ENCODE measurements at places on chromosomes 4 and X.

- DNase-seq = peak; percentile 92
Observed at GRCh38 chr4:137961051-137961438, 281.1 kb downstream of the SLC7A11 start.

DNA sequence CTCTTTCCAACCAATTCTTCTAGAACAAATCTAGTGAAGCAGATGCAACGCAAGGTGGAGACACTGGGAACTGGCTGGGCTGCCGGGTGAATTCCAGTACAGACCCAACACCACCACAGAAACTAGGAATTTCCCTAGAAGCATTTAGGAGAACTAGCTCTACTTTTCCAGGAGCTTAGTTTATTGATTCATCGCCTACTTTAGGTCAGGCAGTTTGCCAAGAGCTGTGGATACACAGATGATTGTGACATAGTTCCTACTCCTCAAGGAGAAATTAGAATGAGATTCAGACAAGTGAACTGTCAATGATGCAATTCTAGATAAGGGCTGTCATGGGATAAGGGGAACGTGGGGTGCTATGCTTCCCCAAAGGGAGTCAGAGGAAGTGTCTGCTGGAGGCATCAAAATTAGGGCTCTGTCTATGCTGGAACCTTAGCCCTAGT lies 350.0 kb downstream of the CAMK2D start:
- peak; percentile 83 for DNase-seq

- DNase-seq = no peak
Observed at GRCh38 chr4:54727346-54727745, 69.6 kb downstream of the KIT start.

DNA sequence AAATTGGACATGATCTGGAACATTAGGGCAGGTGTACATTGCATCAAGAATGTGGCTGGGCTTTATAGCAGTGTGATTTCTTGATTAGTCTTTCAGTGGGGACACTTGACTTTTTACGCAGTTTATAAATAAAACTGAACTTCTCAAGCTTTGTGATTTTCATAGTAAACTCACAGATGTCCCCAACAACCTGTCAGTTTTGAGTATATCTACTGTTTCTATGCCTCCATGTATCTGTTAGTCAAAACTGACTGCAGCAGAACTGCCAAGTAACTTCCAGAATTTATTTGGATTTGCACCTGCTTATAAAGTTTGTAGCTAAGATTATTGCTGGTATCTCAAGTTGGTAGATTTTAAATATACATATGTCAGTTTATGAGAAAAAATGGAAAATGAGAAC lies 20.0 kb downstream of the PTTG2 start:
- no peak for DNase-seq

DNA sequence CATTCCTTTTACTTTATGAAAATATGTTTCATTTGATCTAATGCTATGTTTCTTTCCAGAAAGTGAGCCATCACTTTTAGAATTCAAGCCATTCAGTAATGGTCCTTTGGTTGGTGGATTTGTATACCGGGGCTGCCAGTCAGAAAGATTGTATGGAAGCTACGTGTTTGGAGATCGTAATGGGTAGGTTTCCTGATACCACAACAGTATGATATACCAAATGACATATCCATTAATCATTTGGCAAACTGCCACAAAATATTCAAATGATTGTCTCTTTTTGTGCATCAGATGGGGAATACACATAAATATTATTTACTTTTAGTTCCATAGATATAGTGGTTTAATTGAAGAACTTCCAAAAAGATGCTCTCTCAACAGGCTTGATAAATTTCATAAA lies 68.2 kb downstream of the HHIP start:
- DNase-seq = no peak

GRCh38 chr4:82721819-82722423 lies 76.7 kb downstream of the SCD5 start:
- DNase-seq = peak; percentile 35

GRCh38 chrX:123424546-123424945 lies 240.5 kb downstream of the GRIA3 start:
- DNase-seq = peak; percentile 66

DNA sequence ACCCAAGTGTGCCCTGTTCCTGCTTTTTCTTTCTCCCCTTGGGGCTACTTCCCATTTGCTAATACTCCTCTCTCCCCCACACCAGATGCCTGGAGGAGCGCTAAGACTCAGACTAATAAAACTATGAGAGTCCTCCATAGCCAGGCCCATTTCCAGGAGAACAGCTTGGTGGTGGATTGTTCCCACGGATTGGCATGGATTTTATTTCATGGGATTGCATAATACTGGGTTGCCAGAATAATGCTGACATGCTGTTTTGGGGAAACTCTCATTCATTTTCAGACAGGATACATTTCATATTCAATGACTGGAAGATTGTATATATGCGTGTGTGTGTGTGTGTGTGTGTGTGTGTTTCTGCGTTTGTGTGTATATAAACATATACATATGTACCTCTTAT lies 447.5 kb upstream of the PITX2 start:
- peak; percentile 69 for DNase-seq

- DNase-seq = no peak
Observed at GRCh38 chr4:165384186-165384585, 5.4 kb downstream of the CPE start.

GRCh38 chr4:99383399-99383798 lies 30.9 kb upstream of the ADH1C start:
- DNase-seq = peak; percentile 67

DNA sequence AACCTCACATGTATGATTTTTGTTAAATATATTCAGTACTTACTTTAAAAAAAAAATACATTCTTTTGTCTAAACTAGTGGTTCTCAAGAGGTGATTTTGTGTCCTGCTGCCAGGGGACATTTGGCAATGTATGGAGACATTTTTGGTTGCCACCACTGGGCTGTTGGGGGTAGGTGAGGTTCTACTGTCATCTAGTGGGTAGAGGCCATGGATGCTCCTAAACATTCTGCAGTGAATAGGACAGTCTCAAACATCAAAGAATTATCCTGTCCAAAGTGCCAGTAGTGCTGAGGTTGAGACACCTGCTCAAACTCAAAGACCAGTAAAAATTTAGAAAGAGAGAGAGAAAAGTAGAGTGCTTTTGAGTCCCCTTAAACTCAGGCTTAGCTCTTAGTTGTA lies 32.9 kb upstream of the PGM2 start:
- peak; percentile 18 for DNase-seq

DNA sequence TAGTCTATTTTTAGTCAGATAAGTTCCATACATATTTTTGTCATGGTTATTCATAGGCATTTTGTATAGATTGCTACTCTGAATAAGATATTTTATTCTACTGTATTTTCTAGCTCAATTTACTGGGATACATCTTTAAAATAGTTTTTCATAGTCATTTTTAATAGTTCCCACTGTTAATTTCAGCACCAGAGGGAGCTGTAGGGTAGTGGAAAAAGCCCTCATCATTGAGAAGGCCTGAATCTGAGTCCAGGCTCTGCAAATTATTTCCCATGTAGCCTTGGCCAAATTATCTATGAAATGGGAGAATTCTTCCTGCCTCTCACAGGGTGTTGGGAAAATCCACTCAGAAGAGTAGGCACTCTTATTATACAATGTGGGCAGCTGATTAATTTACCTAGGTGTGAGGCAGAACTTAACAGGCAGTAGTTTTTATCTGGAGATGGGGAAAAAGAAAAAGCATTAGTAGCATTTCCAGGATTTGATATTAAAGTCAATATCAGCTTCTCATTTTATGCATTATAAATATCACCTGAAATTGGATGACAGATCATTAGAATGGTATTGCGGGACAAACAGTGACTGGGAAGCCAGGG lies 102.9 kb upstream of the PAQR3 start:
- peak; percentile 11 for DNase-seq

DNA sequence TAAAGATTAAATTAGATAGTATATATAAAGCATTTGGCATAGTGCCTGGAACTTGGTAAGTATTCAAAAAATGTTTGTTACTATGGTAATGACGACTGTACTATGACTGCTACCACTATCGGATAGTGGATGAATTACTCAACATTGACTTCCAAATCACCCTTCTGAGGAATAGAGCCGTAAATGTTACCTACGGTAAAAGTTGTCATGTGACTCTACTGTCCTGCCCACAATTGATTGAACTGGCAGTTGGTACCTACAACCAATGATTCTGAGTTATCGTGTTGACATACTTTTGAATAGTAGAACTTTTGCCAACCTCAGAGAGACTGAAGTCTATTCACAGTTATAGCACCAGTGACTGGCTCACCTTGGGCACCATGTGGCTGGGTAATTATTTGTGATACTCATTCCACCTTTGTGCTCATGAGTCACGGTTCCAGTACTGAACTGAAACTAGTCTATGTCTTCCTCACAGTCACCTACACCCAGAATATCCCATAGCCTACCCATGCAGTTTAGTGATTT lies 185.5 kb upstream of the PITX2 start:
- no peak for DNase-seq

- DNase-seq = peak; percentile 87
Observed at GRCh38 chrX:9995855-9996339, 28.7 kb downstream of the CLDN34 start.

- DNase-seq = no peak
Observed at GRCh38 chrX:115892056-115892708, 278.4 kb upstream of the AGTR2 start.

- no peak for DNase-seq
Observed at GRCh38 chrX:46330981-46331380, 214.2 kb downstream of the ZNF674 start.
